ENCODE measurements at places on chromosomes 13 and 19.

GRCh38 chr13:52695856-52696255, 43.2 kb downstream of the SUGT1 start:
- DNase-seq: no peak

DNA sequence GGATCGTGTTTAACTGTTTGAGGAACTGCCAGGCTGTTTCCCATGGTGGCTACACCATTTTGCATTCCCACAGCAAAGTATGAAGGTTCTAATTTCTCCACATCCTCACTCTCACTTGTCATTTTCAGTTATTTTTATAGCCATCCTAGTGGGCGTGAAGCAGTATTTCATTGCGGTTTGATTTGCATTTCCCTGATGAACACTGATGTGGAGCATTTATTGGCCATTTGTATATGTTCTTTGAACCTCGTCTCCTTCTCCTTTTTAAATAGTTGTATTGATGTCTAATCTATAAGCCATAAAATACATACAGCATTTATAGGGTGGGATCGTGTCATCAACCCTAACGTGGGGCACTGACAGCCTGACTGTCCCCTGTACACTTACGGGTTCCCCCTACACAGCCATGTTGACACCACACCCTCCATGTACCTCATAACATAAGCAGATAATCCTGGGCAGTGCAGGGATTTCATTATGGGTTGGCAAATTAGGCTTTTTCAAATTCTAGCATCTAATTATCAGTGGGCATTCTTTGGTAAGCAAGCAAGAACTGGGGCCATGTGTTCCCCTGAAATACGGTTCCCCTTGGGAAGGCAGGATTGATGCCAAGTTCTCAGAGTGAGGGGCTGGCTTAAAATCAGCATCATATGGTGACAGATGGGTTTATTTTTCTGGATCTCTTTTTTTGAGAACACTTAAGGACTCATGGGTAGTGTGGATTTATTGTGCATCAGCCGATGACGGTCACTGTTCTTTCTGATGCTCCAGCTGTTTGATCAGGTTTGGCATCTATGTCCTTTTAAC, 11.6 kb upstream of the ZBTB45 start:
- DNase-seq: no peak

GRCh38 chr13:108985166-108985565, 355.8 kb downstream of the MYO16 start:
- no peak for DNase-seq

DNA sequence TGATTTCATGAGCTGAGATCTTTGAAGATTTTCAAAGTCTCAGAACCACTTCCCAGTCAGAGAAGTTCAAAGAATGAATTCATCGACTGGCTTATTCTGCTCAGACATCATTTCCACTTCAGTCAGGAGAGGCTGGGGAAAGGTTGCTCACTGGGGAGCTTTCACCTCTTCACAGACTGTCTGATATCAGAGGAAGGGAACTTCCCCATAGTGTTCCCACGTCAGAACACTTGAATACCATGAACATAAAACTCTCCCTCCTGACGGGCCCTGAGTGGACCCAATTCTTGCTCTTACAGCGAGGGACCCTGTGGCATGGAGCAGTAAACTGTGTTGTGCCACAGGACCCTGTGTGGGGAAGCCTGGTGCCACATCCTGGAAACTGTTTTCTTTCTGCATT, 492.6 kb downstream of the COG6 start:
- no peak for DNase-seq

GRCh38 chr13:39821977-39822376, 166.5 kb downstream of the COG6 start:
- DNase-seq: no peak

GRCh38 chr13:41678249-41678648, 220.9 kb downstream of the RGCC start:
- DNase-seq: no peak

- DNase-seq: no peak
Measured at GRCh38 chr13:53126841-53127245, 98.2 kb downstream of the OLFM4 start.

DNA sequence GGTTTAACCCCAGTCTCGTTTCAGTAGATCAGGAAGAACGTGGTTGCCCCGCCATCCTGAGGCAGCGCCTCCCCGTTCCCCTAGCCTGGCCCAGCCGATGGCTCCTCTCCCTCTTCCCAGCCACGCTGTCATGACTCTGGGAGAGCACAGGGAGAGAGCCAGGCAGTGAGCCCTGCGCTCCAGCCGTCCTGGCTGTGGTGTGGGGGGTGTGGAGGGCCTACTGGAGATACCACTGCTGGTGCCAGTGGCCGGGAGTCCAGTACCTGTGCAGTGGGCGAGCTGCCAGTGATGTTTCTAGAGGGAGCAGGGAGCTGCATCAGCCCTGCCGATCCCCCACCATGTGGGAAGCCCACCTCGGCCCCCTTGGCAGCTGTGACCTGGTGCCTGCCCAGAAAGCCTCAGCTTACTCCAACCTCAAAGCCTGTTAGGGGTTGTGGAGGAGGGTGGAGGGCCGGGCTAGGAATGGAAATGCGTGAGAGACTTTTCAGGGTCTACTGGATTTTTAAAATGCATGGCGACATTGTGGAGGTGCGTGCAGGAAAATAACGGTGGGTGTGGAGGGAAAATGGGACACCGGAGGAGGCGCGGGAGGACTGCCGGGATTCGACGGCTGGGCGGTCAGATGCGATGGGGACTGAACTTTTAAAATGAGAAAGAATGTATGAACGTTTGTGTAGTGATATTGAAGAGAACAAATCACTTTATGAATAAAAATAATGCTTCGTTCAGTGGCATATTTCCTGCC, 4.9 kb downstream of the TEX29 start:
- no peak for DNase-seq

- DNase-seq: no peak
Measured at GRCh38 chr13:111242585-111242984, 77.9 kb upstream of the TEX29 start.

All from NCI-H1436 treated with DMSO at 0.1 percent for 48 hours (cell line).